ENCODE measurements at places on chromosomes 6 and 20.

DNA sequence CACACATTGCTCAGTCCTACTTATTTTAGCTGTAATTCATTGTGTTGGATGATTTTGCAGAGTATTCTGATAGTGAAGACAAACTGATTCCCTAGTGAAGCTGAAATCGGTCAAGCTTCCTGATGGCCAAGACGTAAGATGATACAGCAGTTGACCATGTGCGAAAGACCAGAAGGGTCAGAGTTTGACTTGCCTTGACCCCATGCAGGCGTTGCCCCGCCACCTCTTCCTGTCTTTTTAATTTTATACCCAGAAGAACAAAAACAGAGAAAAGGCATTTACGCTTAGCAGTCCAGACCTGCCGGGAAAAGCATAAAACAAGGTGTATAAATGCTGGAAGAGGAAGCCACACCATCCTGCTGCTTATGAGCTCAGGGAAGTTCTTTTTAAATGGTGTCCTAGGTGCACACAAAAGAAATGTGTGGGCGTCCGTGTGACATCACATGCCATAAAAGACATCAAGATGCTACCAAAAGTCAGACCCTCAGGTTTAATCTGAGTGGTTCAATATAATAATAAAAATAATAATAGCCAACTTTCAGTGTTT is 32.2 kb downstream of the TSHZ2 start:
- no peak for DNase-seq

DNA sequence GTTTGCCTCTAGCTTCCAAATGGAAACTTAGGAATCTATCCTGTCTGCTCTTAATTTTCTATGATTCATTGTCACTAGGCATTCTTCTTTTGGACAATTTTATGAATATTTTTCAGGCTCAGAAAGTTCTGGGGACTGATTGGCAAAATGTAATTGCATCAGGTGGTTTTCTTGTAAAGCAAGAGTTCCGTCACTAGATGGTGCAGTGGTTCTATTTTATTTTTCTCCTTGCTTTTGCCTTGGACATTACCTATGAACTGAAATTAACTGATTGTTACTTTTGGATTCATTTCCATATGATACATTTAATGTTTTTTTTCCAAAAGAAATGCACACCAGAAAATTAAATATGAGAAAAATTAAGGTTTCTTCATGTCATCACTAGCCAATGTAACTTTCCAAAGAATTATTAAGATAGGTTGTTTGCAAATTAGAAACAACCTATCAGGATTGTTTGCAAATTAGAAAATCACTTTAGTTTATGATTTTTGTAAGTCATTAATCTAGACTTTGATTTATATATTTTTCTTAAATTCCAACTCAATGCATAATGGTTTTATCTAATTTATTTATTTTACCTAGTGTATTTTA is 48.0 kb downstream of the TMEM170B start:
- no peak for DNase-seq

GRCh38 chr6:106154326-106154725 is 68.2 kb downstream of the PRDM1 start:
- DNase-seq = no peak

DNA sequence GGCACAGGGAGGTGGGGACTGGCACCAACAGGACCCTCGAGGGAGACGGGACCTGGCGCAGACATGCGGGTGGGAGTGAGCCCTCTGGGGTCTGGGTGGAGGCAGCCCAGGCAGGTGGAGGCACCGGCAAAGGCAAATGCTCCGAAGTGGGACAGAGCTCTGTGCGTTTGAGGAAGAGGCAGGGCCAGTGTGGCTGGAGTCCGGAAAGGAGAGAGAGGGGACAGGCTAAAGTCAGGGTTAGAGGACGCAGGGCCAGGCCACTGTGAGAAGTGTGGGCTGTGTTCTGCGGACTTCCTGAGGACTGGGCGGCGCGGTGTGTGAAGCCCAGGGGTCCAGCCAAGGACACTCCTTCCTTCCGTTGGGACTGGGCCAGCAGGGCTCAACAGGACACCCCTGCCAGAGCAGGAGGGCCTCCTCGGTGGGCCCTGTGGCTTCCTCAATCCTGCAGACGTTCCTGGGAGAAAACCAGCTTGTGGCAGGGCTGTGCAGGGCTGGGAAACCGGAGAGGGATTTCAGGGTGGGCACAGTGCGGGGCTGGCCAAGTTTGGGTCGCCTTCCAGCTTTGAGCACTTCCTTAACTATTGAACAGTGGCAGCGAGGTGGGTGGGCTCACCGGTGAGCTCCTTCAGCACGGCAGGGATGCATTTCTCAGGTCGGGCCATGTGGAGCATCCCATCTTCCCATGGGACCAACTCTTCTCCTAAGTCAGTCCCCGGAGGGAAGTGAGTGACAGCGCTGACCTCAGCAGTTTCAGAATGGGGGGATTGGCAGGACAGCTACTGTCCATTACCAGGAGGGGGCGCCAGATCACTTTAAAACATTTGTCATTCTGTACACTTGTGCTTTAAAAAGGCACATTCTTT is 22.5 kb downstream of the MOCS3 start:
- DNase-seq = peak; percentile 87

DNA sequence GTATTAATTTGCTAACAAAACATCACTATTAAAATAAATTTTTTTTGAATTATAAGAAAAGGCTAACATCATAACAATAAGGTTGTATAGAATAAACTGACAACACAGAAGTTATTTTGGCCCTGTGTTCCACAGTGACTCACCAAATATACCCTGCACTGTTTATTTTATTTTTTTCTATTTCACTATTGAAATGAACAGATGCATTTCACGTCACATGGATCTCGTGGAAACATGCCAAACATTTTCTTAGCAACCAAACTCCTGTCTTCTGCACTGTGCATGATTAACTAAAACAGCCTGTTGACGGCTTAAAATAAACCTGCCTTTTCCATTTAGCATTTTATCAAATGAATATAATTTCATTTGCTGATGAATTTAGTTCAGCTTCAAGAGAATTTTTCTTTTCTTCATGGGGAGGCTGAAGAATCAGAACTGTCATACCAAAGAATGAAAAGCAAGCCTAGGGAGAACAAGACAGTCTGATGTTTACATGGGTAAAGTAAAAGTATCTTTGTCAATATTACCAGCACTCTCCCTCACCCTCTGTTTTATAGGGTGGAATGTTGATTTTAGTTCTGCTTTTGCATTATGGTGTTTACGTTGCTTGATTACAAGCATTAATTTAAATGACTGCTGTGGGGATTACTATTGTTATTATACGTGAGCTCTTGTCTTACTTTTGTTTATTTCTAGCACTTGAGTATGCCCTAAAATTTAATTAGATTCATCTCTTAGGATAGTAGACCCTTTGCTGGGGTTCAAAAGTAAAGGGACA is 115.3 kb downstream of the LCA5 start:
- DNase-seq = no peak

DNA sequence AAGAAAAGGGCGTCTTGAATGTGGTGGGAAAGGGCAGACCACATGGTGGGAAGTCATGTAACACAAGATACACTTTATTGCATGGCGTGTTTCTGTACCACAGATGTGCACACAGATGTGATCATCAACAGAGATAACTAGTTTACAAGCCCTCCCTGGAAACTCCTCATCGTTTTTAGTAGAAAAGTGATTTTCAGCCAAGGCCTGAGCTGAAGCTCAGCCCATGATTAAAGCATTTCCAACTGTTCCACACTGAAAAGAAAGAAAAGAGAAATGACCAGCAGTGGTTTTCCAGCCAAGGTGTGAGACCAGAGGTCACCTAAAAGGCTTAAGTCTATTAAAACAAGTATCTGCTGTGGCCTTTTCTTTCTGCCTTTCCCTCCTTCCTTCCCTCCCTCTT is 463.9 kb upstream of the JAG1 start:
- no peak for DNase-seq

DNA sequence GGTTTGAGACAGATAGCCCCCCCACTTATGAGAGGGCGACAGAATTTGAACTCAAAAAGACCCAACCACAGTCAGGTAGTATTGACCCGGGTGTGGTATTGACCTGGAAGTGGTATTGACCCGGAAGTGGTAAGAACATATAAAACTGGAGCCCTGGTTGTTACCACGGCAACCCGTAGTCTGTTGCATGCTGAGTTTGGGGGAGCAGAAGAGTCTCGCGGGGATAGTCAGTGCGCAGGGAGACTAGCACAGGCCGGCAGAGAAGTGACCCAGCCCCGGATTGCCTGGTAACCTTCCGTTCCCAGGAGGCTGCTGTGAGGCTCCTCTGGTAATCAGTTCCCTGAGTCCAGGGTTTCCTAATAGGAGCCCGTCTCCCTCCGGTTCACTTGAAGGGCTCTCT is 96.2 kb downstream of the SNX5 start:
- no peak for DNase-seq

- DNase-seq = no peak
Observed at GRCh38 chr6:154567695-154568220, 57.3 kb upstream of the CNKSR3 start.

DNA sequence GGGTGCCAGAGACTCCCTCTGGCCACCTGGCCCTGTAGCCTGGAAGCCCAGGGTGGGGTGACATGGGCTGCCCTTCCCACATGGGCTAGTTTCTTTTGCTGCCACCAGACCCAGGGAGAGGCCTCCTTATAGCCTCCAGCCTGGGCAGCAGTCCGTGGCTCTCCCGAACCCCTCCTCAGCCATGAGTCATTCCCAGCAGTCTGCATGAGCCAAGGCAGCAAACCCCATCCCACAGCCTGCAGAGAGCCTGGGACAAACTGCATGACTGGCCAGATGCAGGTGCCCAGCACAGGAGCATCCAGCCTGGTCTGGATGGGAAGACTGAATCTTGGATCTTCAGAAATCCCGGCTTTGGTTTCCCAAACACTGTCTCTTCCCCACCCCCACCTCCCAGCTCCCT is 75.7 kb downstream of the MRPL14 start:
- DNase-seq = no peak

GRCh38 chr6:7681449-7681848 is 44.5 kb upstream of the BMP6 start:
- no peak for DNase-seq

GRCh38 chr6:163728442-163729126 is 314.1 kb downstream of the QKI start:
- DNase-seq = no peak

DNA sequence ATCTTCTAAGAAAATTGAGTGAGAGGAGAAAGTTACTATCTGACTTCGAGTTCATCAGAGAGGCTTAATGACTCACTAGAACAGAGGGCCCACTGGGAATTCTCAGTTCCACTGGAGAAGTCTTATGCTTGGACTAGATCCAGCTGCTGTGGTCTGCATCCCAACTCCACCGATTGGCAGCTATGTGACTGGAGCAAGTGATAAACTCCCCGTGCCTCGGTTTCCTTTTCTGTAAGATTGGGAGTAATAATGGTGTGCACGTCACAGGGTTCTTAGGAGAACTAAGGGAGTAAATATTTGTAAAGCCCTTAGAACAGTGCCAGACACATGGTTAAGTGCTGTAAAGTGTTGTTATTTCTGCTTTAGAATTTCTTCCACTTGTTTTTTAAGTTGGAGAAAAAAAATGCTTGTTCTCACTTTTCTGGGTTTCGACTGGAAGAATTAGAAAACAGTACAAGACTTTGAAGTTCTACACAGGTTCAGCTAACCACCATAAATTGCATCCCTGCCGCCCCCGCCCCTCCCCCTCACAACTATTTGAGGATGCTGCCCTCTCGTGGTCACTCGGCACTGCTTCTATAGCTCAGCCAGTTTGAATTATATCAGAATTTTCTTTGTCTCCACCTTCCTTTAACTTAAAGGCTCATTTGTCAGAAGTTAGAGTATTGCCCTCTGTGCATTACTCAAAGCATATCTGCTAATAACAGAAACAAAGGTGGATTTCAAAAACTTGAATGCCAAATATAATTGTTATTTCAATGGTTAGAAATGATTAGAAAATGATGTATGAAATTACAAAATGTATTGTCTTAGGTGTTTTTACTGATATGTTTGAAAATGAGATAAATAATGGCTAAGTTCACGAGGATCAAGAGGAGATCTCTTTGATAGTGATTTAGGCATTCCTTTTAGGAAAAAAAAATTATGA is 95.0 kb upstream of the IFNGR1 start:
- peak; percentile 82 for DNase-seq

DNA sequence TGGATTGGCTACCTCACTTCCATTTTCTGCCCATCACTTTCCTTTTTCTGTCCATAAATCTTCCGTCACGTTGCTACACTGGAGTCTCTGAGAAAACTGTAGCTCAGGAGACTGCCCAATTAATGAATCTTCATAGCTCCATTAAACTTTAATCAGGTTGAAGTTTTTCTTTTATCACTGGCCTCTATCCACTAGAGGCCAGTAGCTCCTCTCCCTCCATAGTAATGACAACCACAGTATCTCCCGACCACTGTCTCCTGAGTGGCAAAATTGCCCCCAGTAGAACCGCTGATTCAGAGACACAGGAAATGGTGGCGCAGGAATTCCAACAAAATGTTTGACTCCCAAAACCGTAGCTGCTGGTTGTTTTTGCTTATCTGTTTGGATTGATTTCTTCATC is 18.4 kb upstream of the DOK5 start:
- DNase-seq = no peak

All from activated CD8-positive, alpha-beta memory T cell treated with anti-CD3 and anti-CD28 coated beads, Interleukin-2, amount 50 U/mL, for 48 hours (primary cell).